ENCODE measurements at places on chromosomes 1 and 21.

DNA sequence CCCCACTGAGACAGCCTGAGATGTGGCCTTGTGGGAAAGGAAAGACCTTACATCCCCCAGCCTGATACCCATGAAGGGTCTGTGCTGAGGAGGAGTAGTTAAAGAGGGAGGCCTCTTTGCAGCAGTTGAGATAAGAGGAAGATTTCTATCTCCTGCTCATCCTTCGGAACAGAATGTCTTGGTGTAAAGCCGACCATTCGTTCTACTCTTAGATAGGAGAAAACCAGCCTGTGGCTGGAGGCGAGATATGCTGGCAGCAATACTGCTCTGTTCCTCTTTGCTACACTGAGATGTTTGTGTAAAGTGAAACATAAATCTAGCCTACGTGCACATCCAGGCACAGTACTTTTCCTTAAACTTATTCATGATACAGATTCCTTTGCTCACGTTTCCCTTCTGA lies 1.5 kb upstream of the CCDC27 start:
- no peak for DNase-seq

DNA sequence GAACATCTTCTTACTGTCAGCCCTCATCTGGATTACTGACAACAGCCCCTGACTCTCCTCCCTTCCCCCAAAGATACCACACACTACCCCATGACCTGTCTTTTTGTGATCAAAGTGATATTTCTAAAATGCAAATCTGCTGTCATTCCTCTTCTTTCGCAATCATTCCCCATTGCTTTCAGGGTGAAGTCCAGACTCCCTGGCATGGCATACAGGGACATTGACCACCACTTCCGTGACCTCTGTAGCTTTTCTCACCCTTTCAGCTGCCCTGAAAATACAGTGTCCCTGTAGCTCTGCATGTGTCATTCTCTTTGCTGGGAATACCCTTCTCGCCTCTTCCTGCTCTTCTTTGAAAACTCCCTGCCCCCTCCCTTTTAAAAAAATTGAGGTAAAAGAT lies 4.1 kb downstream of the SERINC2 start:
- no peak for DNase-seq

DNA sequence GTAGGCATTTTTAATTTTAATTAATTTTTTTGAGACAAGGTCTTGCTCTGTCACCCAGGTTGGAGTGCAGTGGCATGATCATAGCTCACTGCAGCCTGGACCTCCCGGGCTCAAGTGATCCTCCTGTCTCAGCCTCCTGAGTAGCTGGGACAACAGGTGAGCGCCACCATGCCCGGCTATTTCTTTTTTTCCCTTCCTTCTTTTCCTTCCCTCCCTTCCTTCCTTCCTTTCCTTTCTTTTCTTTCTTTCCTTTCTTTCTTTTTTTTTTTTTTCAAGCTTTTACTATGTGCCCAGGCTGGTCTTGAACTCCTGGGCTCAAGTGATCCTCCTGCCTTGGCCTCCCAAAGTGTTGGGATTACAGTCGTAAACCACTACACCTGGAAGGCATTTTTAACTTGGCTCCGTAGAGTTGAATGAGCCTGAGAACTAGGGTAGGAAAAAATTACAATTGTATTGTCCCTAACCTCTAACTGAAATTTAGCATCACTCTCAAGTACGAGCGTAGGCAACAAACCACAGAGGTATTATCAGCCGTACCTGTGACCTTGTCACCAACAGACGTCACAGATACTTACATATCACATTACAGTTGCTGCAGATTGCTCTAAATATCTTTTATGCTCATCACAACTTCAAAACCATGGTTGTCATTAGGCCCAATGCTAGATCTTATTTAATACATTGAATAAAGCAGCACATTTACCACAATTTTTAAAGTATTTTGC lies 8.0 kb downstream of the RUNX3 start:
- no peak for DNase-seq

GRCh38 chr1:93692983-93693591 lies 11.4 kb upstream of the BCAR3 start:
- DNase-seq, result no peak

DNA sequence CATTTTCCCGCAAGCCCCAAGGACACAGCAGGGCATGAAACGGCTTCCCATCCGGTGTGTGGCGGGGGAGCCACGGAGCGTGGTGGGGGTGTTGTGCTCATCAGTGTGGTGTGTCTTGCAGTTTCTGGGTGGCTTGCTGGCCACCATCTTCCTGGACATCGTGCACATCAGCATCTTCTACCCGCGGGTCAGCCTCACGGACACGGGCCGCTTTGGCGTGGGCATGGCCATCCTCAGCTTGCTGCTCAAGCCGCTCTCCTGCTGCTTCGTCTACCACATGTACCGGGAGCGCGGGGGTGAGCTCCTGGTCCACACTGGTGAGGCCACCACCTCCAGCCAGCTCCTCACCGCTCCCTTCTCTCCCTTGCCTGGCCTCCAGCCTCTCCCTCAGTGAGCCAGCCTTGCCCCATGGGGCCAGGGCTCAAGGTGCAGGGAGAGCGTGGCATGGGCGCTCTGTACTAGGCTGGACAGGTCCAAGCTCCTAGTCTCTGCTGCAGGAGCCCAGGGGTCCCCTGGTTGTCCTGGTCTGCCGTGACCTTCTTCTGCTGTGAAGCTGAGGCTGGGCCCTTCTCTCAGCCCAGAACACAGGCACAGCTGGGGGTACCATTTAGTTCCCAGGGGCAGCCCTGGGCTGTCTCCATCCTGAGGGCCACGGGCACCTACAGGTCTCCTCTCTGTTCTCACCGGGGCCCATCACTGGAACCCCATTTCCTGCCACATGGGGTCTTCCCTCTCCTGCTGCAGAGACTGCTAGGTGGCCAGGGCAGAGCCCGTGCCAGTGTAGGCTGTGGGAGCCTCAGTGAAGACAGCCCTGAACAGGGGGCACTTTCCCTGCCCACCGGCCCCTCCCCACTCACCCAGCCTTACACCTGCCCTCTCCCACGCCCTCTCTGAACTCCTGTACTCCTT lies 12.6 kb downstream of the AGTRAP start:
- DNase-seq, result no peak

GRCh38 chr21:38439426-38439825 lies 58.9 kb downstream of the ERG start:
- DNase-seq, result no peak

DNA sequence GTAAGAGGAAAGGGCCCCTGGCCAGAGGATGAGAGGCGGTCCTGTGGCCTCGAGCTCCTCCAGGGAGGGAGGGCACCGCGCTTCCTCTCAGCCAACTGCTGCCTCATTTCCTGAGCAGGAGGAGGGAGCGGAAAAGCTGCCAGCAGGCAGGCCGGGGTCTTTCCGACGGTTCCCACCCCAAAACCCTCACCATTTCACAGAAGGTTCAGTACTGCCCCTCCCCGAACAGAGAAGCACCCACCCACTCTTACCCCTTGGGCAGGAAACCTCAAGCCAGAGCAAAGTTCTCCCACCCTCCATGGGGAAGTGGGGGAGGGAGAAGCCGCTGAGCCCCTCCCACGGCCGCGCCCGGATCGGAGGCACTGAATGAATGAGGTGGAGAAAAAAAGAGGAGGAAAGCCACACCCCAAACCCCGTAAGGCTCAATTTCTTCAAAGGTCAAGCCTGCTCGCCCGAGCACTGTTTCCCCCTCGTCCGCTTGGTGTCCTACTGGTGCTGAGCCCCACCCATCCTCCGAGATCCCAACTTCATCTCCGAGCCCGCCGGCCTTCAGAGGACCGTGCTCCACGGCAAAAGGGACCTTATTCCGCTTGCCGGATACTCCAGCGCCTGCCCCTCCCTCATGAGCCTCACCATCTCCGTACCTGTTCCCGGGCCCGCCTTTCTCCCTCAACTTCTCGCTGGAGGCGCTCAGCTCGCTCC lies 9.4 kb downstream of the TPM3 start:
- DNase-seq, result no peak

DNA sequence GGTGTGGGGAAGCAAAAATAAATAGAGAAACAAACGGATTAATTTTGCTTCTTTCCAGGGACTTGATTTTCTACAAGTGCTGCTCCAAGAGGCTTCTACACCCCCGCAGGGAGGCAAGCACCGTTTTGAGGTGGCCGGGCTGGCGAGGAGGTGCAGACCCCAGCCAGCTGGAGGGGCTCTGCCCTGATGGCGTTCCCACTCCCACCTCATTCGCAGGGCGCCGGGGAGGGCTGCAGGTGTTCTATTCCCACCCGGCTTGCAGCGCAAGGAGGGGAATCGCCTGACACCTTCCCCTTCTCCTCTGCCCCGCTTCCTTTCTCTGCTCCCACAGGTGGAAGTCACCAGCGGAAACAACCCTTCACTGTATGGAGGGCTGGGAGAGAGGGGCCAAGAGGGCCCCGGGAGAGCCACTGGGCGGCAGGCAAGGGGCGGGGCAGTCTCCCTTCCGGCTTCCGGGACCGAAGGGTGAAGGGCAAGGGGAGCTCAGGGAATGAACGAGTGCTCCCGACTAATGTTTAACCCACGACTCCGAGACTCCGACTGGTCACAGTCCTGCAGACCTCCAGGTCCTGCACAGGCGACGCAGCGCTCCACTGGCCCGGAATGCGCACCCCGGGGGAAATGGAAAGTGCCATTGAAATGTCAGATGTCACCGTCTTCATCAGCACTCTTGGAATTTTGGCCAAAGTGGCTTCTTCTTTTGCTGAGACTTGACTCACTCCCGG lies 29.1 kb downstream of the TEX35 start:
- no peak for DNase-seq

DNA sequence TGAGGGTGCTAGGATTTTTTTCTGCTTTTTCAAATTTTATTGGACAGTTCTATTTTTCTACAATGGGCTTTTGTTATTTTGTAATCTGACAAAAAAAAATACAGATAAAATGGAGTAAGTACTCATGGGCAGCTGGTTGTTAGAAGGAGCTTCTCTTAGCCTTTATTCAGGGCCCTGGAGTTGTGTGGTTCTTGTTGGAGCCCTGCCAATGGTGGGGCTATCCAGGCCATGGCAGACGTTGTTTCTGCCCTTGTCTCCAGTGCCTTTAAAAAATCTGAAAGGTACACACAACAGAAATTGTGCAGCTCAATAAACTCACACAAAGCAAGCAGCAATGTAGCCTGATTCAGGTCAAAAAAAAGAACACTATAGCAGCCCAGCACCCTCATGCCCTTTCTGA lies 153.5 kb upstream of the GALNT2 start:
- DNase-seq, result no peak

DNA sequence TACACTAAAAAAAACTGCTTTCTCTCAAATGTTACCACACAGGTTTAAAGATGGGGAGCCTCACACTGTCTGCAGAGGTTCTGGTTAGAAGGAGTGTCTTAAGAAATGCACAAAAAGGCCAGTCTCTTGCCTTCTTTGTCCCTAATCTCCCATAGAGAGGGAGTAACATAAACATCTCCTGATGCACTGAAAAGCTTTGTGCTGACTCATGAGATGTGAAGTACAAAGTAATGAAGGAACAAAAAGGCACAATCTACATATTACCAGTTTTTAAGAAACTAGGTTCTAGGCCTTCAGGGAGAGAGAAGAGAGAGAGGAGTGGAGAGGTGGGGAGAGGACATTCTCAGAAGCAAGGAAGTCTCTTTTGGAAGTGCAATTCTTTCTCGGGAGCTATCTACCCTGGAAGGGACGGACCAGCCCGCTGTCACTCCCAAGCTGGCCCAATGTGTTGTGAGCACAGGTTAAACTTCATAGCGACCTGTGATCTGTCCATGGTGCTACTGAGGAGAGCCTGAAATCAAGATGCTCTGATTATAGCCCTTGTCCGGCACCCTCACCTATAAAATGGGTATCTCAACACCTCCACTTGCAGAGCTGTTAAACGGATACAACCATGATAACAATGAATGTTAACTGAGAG lies 458.1 kb downstream of the DISC1 start:
- no peak for DNase-seq

- DNase-seq, result no peak
Observed at GRCh38 chr1:213061263-213061662, 10.2 kb downstream of the RPS6KC1 start.

GRCh38 chr1:107430540-107431228 lies 289.8 kb downstream of the NTNG1 start:
- no peak for DNase-seq

GRCh38 chr1:150221552-150221951 lies 14.4 kb downstream of the ANP32E start:
- no peak for DNase-seq

GRCh38 chr21:36945496-36946138 lies 20.9 kb downstream of the HLCS start:
- DNase-seq, result no peak

GRCh38 chr1:208615371-208615770 lies 371.2 kb upstream of the PLXNA2 start:
- no peak for DNase-seq

- no peak for DNase-seq
Observed at GRCh38 chr1:58883037-58883887, 99.4 kb upstream of the JUN start.
